ENCODE measurements at places on chromosomes 2 and 18.

DNA sequence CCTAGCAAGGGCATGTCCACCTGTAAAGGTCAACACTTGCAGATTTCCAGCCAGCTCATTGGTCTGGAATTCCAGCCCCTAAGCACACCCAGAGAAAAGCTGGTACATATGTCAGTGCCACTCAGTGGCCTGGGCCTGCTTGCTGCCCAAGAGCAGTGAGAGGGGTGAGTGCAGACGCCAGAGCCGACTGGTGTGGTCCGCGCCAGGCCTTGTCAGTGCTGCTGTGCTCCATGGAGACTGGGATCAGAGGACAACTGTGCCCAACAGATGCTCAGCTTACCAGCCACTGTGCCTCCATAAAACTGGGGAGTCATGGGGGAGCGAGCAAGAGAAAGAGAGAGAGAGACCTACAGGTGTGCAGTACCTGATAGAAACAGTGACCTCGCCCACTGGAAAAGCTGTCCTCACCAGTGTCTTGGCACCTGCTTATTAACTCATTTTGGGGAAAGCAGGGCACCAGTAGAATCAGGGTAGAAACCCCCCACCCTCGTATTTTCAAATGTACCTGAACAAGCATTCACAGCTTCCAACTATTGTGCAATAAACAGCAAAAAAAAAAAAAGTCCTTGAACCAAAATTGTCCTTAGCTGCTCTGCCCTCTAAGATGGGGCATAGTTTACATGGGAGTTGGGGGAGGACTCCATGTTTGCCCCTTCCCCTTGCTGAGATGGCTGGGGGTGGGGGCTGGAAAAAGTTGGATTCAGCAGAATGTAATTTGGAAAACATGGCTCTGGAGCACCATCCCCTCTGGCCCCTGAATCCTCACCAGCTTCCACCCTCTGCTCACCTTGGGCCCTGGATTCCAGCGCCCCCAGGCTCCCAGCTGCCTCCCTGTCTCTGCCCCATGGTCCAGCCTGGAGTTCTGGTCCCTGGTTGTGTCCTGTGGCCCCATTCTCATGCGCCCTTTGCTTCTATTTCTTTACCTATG is 1.4 kb upstream of the SP140L start:
- DNase-seq, result no peak

GRCh38 chr2:120294008-120294340 is 41.3 kb downstream of the RALB start:
- DNase-seq, result no peak

DNA sequence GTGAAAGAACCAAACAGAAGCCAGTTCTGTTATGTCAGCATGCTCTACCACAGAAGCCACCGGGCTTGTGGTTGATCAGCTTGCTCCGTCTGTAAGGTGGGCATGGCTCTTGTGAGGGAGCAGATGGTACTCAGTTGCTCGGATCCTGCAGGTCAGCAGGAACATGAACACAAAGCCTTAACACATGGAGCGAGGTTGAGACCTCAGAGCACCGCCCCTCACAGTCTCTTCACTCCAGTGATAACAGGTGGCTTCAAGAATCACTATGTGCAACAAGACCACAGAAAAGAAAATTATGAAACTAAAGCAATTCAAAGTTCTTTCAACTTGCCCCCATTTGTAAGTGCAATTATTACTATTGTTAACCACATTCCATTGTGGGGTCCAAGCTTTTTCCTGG is 72.1 kb downstream of the OSBPL6 start:
- no peak for DNase-seq

DNA sequence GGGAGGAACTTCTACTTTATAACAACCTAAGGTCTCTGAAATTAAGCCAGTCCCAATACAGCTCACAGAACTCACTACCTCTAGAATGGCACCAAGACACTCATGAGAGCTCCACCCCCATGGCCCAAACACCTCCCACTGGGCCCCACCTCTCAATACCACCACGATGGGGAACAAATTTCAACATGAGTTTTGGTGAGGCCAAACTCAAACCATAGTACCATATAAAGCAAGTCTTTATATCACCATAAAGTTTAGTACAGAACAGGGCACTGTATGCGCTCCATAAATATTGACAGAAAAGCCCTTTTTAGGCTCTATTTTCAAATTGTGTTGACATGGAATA is 3.3 kb downstream of the AFG3L2 start:
- DNase-seq, result no peak

- DNase-seq, result no peak
Measured at GRCh38 chr2:41933046-41933420, 114.8 kb upstream of the PKDCC start.

- DNase-seq, result peak; percentile 73
Measured at GRCh38 chr18:23307567-23308295, 145.4 kb upstream of the RIOK3 start.

DNA sequence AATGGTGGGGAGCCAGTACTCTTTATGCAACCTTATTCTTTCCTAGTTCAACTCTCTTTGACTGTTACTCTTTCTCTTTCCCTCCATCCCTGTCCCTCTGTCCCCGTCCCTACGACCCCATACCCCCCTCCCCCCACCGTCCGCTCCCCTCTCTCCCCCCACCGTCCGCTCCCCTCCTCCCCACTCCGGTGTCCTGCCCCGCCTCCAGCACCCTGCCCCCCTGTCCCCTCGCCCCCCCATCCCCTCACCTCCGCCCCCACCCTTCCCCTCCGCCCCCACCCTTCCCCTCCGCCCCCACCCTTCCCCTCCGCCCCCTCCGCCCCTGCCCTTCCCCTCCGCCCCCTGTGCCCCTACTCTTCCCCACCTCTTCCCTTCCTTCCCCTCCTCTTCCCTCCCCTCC is 128.4 kb downstream of the LPIN1 start:
- no peak for DNase-seq

- DNase-seq, result no peak
Measured at GRCh38 chr2:32427672-32428610, 71.1 kb downstream of the BIRC6 start.

DNA sequence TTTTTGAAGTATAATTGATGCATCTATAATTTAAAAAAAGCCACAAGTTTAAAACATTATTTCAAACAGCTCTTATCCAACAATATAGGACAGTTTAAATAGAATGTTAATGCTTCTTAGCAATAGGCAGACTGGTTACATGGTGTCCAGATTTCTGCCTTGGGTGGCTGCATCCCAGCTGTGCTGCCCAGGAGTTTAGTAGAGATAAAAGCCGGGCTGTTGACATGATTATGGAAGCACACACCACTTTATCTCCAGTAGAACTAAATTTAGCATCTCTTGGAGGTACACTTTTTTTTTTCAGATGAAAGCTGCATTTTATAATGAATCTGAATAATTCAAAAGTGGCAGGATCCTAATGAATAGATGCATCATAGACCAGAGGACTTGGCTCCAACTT is 309.7 kb downstream of the PLCL1 start:
- DNase-seq, result no peak

DNA sequence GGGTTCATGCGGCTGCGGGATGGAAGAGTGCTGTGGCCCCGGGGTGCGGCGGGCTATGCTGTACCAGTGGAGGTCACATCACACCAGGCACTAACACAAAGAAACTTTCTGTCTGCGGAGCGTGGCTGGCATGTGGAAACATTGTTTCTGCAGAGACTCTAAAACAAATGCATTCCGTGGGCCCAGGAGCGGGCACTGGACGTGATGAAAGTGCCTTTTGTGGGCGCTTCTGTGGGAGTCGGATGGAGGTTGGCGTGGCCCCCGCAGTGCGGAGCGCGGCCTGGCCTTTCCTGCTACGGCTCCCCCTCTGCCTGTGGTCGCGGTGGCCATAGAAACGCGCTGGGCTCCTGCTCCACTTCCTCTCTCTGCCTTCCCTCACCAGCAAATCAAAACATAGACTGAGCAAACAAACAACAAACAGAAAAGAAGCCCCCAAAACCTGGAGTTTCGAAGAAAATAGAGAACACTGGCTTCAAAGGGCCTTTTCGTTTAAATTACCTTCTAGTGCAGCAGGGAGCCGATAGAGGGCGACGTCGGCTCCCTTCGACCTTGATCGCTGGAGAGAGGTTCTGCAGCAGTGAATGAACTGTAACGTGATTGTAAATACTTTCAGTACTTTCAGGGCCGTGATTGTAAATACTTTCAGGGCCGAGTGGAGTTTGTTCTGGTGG is 51.4 kb downstream of the KIF5C start:
- peak; percentile 14 for DNase-seq

DNA sequence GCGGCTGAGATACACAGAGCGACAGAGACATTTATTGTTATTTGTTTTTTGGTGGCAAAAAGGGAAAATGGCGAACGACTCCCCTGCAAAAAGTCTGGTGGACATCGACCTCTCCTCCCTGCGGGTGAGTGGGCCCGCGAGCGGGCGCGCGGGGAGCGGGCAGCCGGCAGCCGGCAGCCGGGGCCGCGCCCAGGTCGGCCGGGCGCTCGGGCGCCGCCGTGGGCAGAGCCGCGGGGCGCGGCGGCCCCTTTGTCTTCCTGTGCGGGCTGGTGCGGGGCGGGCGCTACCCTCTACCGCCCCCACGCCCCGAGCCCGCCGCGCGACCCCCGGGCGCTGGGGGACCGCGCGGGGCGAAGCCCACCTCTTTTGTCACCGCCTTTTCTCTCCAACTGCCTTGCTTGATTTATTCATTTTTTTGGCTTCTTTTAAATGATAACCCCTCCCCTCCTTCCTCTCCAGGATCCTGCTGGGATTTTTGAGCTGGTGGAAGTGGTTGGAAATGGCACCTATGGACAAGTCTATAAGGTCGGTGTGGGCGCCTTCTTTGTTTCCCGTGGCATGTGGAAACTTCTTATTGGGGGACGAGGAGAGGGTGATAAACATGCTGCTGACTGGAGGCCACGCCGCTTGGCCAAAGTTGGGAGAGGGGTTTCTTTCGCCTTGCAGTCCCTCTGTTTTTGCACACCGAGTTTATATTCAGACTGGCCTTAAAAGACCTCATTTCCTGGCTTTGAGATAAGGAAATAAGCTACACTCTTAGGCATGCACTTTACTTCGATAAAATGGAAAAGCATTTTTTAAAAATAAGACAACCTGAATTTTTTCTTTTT is 722 bp downstream of the MAP4K4 start:
- DNase-seq, result peak; percentile 33

- DNase-seq, result no peak
Measured at GRCh38 chr18:7605705-7606104, 38.6 kb downstream of the PTPRM start.

All from MCF 10A (cell line).